ENCODE measurements at places on chromosomes 2 and 18.

DNA sequence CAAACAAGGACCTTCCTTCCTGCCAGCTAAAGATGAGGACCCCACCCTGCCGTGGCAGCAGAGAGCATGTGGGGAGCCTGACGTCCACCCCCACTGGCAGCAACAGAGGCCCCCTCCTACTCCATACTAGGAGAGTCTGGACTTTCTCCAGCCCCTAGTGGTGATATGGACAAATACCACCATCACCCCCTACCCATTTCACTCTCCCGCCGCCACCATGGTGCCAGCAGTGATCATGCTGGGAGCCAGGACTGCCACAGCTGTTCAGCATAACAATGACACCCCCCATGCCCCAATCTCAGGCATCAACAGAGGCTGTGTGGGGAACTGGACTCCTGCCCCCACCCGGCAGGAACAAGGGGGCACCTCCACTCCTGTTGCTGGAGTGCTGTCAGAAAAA lies 42.7 kb upstream of the ATP9B start:
- DNase-seq: no peak

GRCh38 chr2:183019718-183020442 lies 18.4 kb downstream of the NCKAP1 start:
- DNase-seq: no peak

DNA sequence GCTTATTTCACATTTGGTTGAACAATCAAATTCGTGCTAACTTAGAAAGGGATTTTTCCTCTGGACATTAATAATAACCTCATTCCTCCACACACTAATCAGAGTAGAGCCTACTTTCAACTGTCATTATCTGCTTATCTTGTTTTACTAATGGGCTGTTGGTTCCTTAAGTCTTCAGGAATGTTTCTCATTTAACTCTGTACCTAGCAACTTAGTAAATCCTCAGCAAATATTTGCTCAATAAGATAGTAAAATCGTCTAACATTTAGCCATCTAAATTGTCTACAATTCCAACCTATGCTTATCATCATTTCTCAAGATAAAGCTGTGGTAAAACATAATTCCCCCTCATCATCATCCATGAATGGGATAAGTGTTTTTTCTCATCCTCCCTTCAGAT lies 98.1 kb downstream of the CDH2 start:
- no peak for DNase-seq

GRCh38 chr2:20023688-20024087 lies 11.2 kb upstream of the MATN3 start:
- DNase-seq: no peak

Measured in thymus (tissue), 14 donors.